ENCODE measurements at places on chromosomes 7 and 10. TPM values are rescaled to one million over a fixed set of nuclear protein-coding genes. Genes with fewer than 3 reads are reported as not detected.

GRCh38 chr10:23099816-23100215 is 4.4 kb downstream of the MSRB2 start:
- H3K4me3 ChIP-seq, result 0 out of 2 replicates have a peak overlapping the region, but pooled peaks have one; percentile 12
- peak; percentile 28 for DNase-seq
- no peak overlapping the region for H3K27ac ChIP-seq
- H3K4me1 ChIP-seq, result peaks cover 32% of the 10 kb centered on the region
- H3K36me3 ChIP-seq, result no peaks in the 10 kb centered on the region

- H3K27me3 ChIP-seq, result no peaks in the 10 kb centered on the region
- H3K4me3 ChIP-seq, result peak overlapping the region; percentile 56
- peak; percentile 78 for DNase-seq
Observed at GRCh38 chr10:13352519-13352918, 4.4 kb upstream of the SEPHS1 start.

- DNase-seq, result peak; percentile 38
- no peak overlapping the region for H3K27ac ChIP-seq
- no peaks in the 10 kb centered on the region for H3K36me3 ChIP-seq
- no peaks in the 10 kb centered on the region for H3K4me1 ChIP-seq
- no peak overlapping the region for H3K4me3 ChIP-seq
Observed at GRCh38 chr10:123703195-123703790, 37.1 kb downstream of the GPR26 start.

BTBD16 gene
- not detected for total RNA-seq

DNA sequence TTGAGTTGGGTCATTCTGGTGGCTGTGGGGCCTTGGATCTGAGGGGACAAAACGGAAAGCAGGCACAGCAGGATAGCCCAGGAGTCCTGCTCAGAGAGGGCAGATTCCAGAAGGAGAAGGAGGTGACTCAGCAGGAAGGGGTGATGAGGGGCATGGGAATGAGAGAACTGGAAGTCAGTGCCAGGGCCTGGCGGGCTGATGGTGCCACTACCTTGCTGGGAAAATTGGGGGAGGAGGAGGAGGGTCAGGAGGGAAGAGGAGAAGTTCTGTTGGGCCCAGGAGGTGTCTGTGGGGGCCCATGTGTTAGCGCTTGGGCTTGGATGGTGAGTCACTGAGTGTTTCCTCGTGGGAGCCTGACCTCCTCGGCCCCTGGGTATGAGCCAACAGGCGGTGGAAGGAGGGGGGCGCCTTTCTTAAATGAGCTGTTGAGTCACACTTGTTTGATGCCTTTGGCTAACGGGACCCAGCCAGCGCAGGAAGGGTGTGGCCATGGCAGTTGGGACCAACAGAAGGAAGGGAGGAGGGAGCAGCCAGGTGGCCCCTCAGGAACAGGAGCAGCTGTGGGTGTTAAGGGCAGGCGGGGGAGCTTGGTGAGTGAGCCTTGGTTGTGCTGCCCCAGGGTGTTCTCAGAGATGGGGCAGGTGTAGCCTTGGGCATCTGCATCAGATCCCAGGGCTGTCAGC is 130.0 kb upstream of the BTBD16 start:
- no peaks in the 10 kb centered on the region for H3K4me1 ChIP-seq
- no peak for DNase-seq
- H3K27ac ChIP-seq, result peak overlapping the region; percentile 52
- no peak overlapping the region for H3K4me3 ChIP-seq
- H3K27me3 ChIP-seq, result no peaks in the 10 kb centered on the region

- no peaks in the 10 kb centered on the region for H3K27me3 ChIP-seq
- H3K36me3 ChIP-seq, result no peaks in the 10 kb centered on the region
- H3K4me3 ChIP-seq, result no peak overlapping the region
- no peaks in the 10 kb centered on the region for H3K4me1 ChIP-seq
- no peak overlapping the region for H3K27ac ChIP-seq
- no peak for DNase-seq
Observed at GRCh38 chr7:134651991-134652390, 5.3 kb downstream of the BPGM start.

CALML5 gene
- not detected for total RNA-seq

DNA sequence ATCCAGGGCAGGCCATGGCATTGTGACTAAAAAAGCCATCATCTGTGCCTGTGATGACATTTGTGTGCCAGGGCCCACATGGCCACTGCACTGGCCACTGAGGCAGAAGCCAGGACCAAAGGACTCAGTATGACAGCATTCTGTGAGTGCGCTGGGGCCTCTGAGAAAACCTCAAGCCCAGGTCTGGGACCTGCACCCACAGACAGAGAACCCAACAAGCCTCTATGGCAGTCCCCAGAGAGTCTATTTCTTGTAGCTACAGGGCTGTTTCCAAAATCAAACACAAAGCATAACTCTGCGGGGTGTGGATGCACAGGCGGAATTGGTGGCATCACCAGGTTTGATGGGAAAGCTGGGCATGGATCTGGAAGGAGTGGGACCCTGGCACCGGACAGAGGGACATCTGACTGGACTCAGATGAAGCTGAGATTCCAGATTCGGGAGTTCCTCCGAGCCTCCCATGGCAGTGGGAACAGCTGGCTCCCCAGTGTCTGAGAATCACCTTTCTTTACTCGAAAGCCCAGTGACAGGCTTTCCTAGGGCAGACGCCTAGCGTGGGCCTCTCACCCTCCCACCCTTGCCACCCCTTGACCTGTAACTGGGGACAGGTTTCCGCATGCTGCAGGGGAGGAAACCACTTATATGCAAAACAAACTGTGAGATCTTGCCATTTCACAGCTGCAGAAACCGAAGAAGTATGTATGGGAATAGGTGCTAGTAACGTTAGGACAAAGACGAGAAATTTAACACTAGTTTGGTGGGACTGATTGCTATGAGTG is 70.6 kb upstream of the RHEB start:
- no peak overlapping the region for H3K4me3 ChIP-seq
- no peak for DNase-seq
- no peaks in the 10 kb centered on the region for H3K36me3 ChIP-seq
- no peak overlapping the region for H3K27ac ChIP-seq

- no peaks in the 10 kb centered on the region for H3K4me1 ChIP-seq
- no peak overlapping the region for H3K27ac ChIP-seq
- no peaks in the 10 kb centered on the region for H3K36me3 ChIP-seq
- no peak overlapping the region for H3K4me3 ChIP-seq
Observed at GRCh38 chr7:106236065-106236464, 48.7 kb downstream of the NAMPT start.

GRCh38 chr7:150439967-150440366 is 10.5 kb upstream of the GIMAP8 start:
- H3K4me3 ChIP-seq, result no peak overlapping the region
- no peak for DNase-seq
- H3K27ac ChIP-seq, result no peak overlapping the region
- H3K27me3 ChIP-seq, result no peaks in the 10 kb centered on the region
- no peaks in the 10 kb centered on the region for H3K36me3 ChIP-seq
- no peaks in the 10 kb centered on the region for H3K4me1 ChIP-seq

Data from GM23338 (cell line).